ENCODE measurements at places on chromosomes 16 and 17.

GRCh38 chr16:10103118-10103517 lies 79.1 kb downstream of the GRIN2A start:
- no peak for DNase-seq

GRCh38 chr17:37614823-37615222 lies 5.6 kb upstream of the SYNRG start:
- DNase-seq = no peak

- DNase-seq = no peak
Measured at GRCh38 chr17:60165223-60165622, 15.4 kb downstream of the CA4 start.

DNA sequence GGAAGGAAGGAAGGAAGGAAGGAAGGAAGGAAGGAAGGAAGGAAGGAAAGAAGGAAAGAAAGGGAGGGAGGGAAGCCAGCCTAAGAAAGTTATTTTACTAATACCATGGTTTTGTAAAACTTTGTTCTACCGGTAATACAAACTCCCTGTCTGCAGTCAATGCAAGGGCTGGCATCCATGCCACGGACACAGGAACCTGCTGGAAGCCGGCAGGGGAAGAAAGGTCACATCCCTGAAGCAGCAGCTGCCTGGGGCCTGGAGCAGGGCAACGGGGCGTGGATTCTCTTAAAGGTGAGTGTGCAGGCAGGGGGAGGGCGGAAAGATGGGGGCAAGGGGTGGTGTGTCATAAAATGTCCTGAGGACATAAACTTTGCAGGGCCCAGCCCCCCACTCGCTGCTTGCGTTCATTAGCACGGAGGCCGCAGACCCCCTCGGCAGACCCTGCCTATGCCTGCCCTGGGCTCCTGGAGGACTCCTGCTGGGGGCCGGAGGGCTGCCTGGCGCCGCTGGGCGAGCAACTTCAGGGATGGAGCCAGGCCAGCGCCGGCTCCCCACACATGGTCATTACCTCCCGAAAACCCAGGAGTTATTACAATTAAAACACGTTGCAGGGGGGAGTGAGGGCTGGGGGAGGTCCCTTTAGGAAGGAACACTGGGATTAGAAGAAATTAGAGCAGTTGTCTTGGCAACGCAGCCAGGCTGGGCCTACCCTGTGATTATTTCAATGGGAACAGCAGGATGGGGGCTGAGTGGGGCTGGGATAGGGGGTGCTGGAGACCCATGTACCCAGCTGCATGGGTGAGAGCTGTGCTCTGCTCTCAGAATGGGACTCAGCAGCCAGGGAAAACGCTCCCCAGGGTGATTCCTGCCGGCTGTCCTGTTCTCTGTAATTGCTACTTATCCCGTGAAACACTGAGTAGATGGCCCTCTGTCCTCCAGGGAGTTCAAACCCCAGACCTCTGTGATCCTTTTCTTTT lies 257.9 kb downstream of the SOX9 start:
- DNase-seq = no peak

DNA sequence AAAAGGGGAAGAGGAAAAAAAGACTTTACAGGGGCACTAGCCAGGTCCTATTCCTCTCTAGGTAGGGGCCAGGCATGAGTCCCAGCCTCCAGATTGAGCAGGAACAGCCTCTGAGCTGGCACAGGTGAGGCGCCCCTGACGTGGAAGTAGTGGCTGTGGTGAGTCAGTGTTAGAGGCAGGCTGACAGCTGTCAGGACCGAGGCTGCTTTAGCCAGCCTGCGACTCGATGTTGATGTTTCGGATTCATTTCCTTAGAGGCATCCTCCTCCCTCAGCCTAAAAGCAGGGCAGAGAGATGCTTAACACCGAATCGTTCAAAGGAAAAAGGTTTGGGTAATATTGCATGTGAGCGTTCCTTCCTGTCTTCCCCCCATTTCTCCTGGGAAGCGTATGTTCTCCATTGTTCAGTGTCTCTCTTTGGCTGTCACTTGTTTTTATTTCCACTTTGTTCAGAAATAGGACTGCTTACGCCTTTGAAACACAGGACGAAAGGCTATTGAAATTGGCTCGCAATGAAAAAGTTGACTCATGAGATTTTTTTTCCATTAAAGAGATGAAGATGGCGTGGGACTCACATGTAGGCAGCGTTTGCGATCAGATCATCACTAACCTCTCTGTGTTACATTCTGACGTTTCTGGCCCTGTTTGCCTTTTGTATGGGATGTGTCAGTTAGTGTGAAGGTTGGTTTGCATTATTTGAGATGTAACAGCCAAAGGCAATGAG lies 1.3 kb downstream of the KIAA0513 start:
- peak; percentile 77 for DNase-seq

DNA sequence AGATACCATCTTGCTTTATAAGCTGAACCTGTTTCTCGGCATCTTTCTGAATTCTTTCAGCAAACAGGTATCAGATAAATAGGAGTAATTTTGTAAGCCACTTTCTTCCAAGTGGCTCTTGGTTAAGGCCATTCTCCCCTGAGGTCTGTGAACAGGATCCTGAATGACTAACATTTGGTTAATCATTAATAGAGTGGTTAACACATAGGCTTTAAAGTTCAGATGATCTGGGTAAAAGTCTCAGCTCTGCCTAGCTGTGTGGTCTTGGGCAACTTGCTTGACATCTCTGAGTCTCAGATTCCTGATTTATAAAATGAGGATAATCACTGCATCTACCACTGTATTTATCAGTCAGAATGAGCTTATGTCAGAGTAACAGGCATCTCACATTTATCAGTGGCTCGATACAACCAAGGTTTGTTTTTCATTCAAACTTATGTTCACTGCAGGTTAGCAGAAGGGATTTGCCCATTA lies 44.4 kb upstream of the ANKFN1 start:
- no peak for DNase-seq

DNA sequence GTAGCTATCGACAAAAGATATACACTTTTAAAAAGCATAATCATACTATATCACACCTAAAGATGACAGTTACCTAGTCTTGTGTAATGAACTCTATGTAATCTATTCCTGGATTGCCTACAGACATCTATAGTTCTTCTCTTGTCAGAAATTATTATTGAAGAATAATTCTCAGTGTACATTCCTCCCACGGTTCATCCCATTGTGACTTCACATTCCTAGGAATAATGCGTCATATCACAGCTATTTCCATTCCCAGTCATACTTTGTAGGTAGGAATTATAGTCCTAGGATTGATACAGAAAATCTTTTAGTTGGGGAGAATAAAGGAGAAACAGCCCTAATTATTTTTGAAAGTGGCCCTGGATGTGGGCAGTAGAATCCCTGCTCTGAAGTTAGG lies 44.0 kb upstream of the ABCC11 start:
- DNase-seq = no peak

DNA sequence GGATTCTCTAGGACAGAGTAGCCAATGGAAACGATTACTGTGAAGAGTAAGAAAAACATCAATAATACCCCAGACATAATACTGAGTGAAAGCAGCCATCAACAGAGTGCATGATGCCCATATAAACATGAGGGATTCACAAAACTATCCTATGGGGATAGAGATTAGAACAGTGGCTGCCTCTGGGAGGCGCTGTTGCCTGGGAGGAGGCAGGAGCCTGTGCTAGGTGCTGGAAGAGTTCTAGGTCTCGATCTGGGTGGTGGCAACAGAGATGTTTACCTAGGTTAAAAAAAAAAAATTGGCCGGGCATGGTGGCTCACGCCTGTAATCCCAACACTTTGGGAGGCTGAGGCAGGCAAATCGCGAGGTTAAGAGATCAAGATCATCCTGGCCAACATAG lies 7.9 kb downstream of the FA2H start:
- DNase-seq = no peak

DNA sequence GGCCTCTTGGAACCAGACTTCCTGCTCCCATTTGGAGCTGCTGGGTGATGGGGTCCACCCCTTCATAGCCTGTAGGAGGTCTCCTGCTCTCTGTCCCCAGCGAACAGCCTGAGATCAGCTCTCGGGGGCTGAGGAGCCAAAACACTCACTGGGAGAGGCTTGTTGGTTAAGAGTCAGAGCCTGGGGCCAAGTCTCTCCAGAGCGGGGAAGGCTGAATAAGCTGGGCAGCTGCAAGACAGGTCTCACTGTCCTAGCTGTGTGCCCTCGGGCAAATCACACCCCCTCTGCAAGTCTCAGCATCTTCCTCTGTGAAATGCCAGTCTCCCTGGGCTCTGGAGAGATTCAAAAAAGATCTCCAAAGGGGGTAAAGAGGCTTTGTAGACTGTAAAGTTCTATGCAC lies 174.6 kb downstream of the WSCD1 start:
- no peak for DNase-seq

DNA sequence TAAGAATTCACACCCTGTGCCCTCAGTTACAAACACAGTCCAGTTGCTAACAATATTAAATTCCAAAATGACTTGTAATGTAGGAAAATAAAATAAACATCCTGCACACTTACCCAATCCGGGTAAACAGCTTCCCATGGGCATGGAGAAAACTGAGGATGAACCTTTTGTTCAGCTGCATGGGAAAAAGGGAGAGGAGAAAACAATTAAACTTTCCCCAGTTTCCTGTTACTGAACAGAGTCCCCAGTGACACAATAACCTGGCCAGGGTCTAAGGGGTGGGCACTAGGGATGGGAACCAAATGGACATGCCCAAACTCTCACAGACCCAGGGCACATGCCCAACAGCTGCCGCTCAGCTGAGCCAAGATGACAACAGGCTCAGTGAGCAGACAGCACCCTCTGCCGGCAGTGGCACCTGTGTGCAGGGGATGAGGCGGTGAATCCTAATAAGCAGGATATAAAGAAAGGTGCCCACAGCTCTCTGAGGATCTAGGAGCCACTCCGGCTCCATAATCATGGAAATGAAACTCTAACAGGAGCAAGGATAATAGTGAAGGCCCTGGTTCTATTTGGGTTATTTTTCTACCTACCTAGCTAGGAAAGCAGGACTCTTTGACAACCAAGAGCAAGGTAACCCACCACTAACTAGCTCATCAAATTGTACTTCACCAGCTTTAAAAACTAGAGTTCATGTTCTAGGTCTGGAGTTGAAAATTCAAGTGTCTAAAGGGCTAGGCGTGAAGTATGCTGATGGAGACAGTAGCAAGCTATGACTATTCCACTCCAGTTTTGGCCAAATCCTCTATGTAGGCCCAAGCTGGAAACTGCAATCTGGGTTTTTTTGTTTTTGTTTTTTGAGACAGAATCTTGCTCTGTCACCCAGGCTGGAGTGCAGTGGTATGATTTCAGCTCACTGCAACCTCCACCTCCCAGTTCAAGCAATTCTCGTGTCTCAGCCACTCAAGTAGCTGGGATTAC lies 58.8 kb downstream of the SMG6 start:
- peak; percentile 43 for DNase-seq

DNA sequence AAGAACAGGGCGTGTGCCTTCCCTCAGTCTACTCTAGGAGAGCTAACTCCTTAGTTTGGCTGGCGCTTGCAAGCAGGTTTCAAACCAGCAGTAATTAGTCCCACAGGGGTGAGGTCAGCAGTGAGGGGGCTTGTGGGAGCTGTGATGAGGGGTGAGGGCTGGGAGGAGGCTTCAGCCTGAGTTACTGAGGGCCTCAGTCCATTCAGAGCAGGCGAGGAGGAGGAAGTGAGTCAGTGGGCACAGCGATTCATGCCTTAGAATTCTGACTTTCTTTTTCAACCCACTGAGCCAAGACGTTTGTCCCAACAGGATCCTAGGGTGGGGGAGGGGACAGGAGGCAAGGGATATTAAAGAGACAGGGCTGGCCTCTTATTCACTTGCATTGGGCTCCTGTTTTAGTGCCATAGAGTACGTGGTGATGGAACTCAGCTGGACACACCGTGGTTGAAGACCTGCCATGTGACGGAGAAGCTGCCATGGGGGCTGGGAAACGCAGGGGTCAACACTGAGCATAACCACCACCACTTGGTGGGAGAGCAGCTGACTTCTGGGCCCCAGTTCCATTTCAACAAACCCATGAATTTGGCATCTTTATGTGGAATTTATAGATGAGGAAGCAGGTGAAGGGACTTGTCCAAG lies 8.3 kb upstream of the ITGA3 start:
- no peak for DNase-seq

GRCh38 chr16:867421-868385 lies 67.2 kb upstream of the GNG13 start:
- DNase-seq = no peak

Data from T-helper 22 cell (primary cell).